ENCODE measurements at places on chromosomes 2 and 18.
A peak's percentile ranks its signal among the peaks of the same experiment; 100 is the strongest.

- H3K4me3 ChIP-seq = no peak overlapping the region
- H3K4me1 ChIP-seq = no peaks in the 10 kb centered on the region
- no peak overlapping the region for H3K27ac ChIP-seq
- DNase-seq = no peak
- no peaks in the 10 kb centered on the region for H3K27me3 ChIP-seq
- H3K36me3 ChIP-seq = no peaks in the 10 kb centered on the region
These were observed 174.0 kb upstream of the PIEZO2 start for GRCh38 chr18:11323359-11323819.

GRCh38 chr2:118525346-118525745 is 322.1 kb downstream of the EN1 start:
- no peaks in the 10 kb centered on the region for H3K4me1 ChIP-seq
- no peak for DNase-seq
- H3K4me3 ChIP-seq = no peak overlapping the region
- H3K27me3 ChIP-seq = no peaks in the 10 kb centered on the region

DNA sequence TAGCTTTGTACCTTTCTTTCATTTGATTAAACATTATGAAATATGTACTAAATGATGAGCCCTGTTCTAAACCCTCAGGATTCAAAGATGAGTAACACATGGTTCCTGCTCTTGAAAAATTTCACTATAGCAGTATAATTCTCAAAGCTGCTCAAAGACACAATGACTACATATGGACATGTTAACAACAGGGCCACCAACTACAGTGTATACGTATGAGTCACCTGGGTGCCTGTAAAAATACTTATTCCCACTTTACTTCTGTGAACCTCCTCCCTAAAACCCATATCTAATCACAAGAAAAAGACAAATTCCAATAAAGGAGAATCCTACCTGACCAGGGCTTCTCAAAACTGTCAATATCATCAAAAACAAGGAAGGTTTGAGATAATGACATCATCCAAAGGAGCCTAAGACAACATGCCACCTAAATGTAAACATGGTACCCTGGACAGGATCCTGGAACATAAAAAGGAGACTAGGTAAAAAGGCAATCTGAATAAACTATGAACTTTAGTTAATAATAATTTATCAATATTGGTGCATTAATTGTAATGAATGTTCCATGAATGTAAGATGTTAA is 84.7 kb downstream of the FAM161A start:
- no peak overlapping the region for H3K4me3 ChIP-seq
- no peak for DNase-seq
- H3K36me3 ChIP-seq = no peaks in the 10 kb centered on the region

- no peaks in the 10 kb centered on the region for H3K4me1 ChIP-seq
- no peak for DNase-seq
- H3K27me3 ChIP-seq = no peaks in the 10 kb centered on the region
- H3K36me3 ChIP-seq = no peaks in the 10 kb centered on the region
- no peak overlapping the region for H3K27ac ChIP-seq
These were observed 74.0 kb upstream of the MSH6 start for GRCh38 chr2:47708801-47709499.

- DNase-seq = peak; percentile 15
- H3K27ac ChIP-seq = no peak overlapping the region
- no peak overlapping the region for H3K4me3 ChIP-seq
- no peaks in the 10 kb centered on the region for H3K36me3 ChIP-seq
These were observed 555.0 kb upstream of the TMEFF2 start for GRCh38 chr2:192749611-192750200.

GRCh38 chr2:172937884-172938712 is 137.5 kb upstream of the MAP3K20 start:
- H3K4me3 ChIP-seq = no peak overlapping the region
- H3K27me3 ChIP-seq = peaks cover 4% of the 10 kb centered on the region
- no peaks in the 10 kb centered on the region for H3K4me1 ChIP-seq
- DNase-seq = no peak
- no peaks in the 10 kb centered on the region for H3K36me3 ChIP-seq

DNA sequence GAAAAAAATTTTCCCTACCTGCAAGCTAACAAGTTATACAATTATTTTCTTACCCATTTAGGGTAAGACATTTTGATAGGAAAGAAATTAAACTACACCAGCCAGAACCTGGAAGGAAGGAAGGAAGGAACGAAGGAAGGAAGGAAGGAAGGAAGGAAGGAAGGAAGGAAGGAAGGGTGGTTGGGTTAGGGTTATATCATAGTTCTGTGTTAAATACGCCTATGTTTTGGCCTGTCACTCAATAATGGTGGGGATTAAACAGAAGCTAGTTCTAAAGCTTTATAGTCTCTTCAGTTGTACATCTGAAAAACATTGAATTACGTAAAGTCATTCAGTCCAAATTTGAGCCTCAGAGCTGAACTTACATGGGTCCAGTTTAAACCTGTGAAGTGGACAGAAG is 74.9 kb upstream of the DNMT3A start:
- peaks cover 11% of the 10 kb centered on the region for H3K4me1 ChIP-seq
- no peaks in the 10 kb centered on the region for H3K27me3 ChIP-seq
- DNase-seq = no peak
- no peaks in the 10 kb centered on the region for H3K36me3 ChIP-seq

DNA sequence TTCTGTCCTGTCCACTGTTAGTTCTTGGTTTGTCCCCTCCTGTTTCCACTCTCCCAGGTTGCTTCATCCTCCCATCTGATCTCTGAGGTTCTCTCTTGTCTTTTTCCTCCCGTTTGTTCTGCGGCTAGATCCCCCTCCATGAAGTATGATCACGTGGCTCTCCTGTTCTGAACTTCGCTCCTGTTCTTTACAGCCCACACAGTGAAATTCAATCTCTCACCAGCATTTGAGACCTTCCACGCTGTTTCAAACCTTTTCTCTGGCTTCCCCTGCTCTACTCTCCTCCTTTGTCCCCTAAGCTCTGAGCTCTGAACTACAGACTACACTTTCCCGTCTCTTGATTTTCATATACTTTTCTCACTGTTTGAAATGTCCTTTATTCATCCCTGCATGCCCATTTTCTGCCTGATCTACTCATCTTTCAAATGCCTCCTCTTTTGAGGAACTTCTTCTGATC is 83.5 kb downstream of the OSBPL6 start:
- H3K27me3 ChIP-seq = no peaks in the 10 kb centered on the region
- H3K4me3 ChIP-seq = no peak overlapping the region
- no peaks in the 10 kb centered on the region for H3K4me1 ChIP-seq
- no peak for DNase-seq
- no peaks in the 10 kb centered on the region for H3K36me3 ChIP-seq

- no peak overlapping the region for H3K27ac ChIP-seq
- no peaks in the 10 kb centered on the region for H3K36me3 ChIP-seq
- no peaks in the 10 kb centered on the region for H3K4me1 ChIP-seq
These were observed 531.9 kb downstream of the TMEM182 start for GRCh38 chr2:103293742-103294077.

DNA sequence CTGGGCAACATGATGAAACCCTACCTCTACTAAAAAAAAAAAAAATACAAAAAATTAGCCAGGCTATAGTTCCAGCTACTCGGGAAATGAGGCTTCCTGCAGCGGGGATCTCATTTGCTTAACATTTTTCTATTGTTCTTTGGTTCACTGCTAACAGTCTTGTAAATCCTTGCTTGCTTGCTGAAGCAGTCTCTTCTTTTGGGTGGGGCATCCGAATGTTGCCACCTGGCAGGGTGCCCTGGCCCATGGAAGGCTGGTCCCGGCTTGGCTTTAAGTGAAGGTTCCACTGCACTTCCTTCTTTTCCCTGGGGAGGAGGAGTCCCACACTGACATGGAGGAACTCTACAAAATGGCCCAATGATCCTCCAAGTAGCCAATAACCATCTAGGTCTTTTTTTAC is 6.0 kb upstream of the ANKRD29 start:
- peak; percentile 28 for DNase-seq
- H3K27me3 ChIP-seq = peaks cover under 1% of the 10 kb centered on the region
- no peak overlapping the region for H3K27ac ChIP-seq
- H3K36me3 ChIP-seq = no peaks in the 10 kb centered on the region
- H3K4me1 ChIP-seq = no peaks in the 10 kb centered on the region

DNA sequence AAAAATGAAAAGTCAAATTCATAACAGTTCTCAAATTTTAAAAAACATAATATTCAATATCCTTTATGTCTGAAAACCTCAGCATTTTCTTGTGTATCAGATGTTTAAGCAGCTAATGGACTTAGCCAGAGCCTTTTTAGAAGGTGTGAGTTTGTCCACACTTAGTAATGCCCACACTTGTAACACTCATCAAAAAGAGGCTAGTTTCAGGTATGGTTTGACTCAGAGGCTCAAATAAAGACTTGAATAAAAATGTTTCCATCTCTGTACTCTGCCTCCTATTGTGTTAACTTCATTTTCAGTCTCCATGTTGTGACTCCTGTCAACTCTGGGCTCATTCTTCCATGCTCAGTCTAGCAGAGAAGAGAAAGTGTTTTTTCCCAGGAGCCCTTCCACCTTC is 311.6 kb downstream of the IRS1 start:
- H3K4me1 ChIP-seq = no peaks in the 10 kb centered on the region
- no peak overlapping the region for H3K4me3 ChIP-seq
- no peaks in the 10 kb centered on the region for H3K27me3 ChIP-seq
- H3K27ac ChIP-seq = no peak overlapping the region

GRCh38 chr2:212284166-212284565 is 254.4 kb downstream of the ERBB4 start:
- no peak overlapping the region for H3K4me3 ChIP-seq
- no peak overlapping the region for H3K27ac ChIP-seq
- H3K36me3 ChIP-seq = no peaks in the 10 kb centered on the region
- H3K27me3 ChIP-seq = no peaks in the 10 kb centered on the region
